ENCODE measurements at places on chromosomes 12 and 14. TPM values are rescaled to one million over a fixed set of nuclear protein-coding genes. Genes with fewer than 3 reads are reported as not detected.

Gene CMA1
- not detected for polyA plus RNA-seq

Gene WDR89
- 2.4 TPM for polyA plus RNA-seq

Gene AQP2
- not detected for polyA plus RNA-seq

GRCh38 chr12:103627189-103627855 lies 40.2 kb downstream of the STAB2 start:
- no peaks in the 10 kb centered on the region for H3K36me3 ChIP-seq
- DNase-seq, result no peak
- peaks cover 3% of the 10 kb centered on the region for H3K4me1 ChIP-seq
- no peak overlapping the region for H3K4me3 ChIP-seq
- H3K27ac ChIP-seq, result no peak overlapping the region

- peaks cover 74% of the 10 kb centered on the region for H3K4me1 ChIP-seq
- no peak overlapping the region for H3K4me3 ChIP-seq
- H3K27ac ChIP-seq, result peak overlapping the region; percentile 42
- peaks cover 26% of the 10 kb centered on the region for H3K36me3 ChIP-seq
Measured at GRCh38 chr12:6230321-6231110, 30.3 kb downstream of the CD9 start.

DNA sequence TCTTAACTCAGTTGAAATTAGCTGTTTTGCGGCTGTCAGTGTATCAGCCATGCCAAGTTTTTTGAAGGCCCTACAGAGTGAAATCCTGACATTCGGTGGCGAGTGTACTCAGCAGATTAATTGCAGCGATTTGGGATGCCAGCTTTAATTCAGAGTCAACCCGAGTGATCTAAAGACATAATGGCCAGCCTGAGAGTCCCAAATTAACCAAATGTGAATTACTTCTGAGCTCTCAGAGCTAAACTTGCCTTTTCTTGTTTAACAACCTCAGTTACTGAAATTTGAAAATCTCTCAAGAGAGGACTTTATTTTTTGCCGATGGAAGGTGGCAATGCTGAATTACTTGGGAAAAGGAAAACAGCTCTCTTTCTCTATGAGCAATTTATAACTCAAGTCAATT lies 148.5 kb downstream of the GLT1D1 start:
- H3K4me3 ChIP-seq, result no peak overlapping the region
- DNase-seq, result no peak
- no peaks in the 10 kb centered on the region for H3K4me1 ChIP-seq
- no peak overlapping the region for H3K27ac ChIP-seq
- H3K27me3 ChIP-seq, result no peaks in the 10 kb centered on the region
- H3K36me3 ChIP-seq, result no peaks in the 10 kb centered on the region

GRCh38 chr12:102509123-102509626 lies 28.8 kb upstream of the IGF1 start:
- H3K27ac ChIP-seq, result no peak overlapping the region
- no peaks in the 10 kb centered on the region for H3K27me3 ChIP-seq
- DNase-seq, result no peak
- no peak overlapping the region for H3K4me3 ChIP-seq
- H3K4me1 ChIP-seq, result no peaks in the 10 kb centered on the region
- H3K36me3 ChIP-seq, result no peaks in the 10 kb centered on the region

GRCh38 chr14:55965851-55966250 lies 152.4 kb upstream of the PELI2 start:
- no peaks in the 10 kb centered on the region for H3K27me3 ChIP-seq
- H3K4me3 ChIP-seq, result no peak overlapping the region
- H3K4me1 ChIP-seq, result no peaks in the 10 kb centered on the region
- DNase-seq, result no peak
